ENCODE measurements at places on chromosomes 5 and 9. TPM values are rescaled to one million over a fixed set of nuclear protein-coding genes. Genes with fewer than 3 reads are reported as not detected.

GRCh38 chr9:121783521-121784507 lies 132.4 kb downstream of the DAB2IP start:
- H3K4me3 ChIP-seq = no peak overlapping the region
- DNase-seq = peak; percentile 13
- no peaks in the 10 kb centered on the region for H3K27me3 ChIP-seq
- H3K27ac ChIP-seq = no peak overlapping the region
- H3K36me3 ChIP-seq = peaks cover 3% of the 10 kb centered on the region
- no peaks in the 10 kb centered on the region for H3K4me1 ChIP-seq

DNA sequence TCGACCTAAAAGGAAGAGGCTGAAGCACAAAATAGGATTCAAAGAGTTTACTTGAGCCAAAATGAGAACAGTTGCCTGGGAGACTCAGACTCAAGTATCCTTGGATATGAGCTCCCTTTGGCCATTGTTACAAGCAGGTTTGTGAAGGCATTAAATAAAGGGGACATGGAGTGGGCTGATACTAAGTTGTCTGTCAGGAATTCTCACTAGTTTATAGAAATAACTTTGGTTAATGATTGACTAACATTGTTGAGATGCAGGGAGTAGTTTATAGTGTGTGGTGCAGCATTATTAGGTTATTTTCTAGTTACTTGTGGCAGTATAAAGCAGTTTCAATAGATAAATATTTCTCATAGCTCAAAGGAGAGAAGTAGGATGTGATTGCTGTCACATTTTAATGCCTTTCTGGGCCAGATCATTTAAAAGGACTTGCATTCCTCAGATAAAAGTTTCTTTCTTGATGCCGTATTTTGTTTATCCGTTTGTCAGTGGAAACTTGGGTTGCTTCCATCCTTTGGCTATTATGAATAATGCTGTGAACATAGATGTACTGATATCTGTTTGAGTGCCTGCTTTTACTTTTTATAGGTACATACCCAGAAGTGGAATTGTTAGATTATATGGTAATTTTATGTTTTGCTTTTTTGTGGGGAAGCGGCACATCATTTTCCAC lies 9.1 kb downstream of the AP3S1 start:
- H3K27ac ChIP-seq = no peak overlapping the region
- H3K4me3 ChIP-seq = no peak overlapping the region
- H3K4me1 ChIP-seq = no peaks in the 10 kb centered on the region
- no peaks in the 10 kb centered on the region for H3K36me3 ChIP-seq
- DNase-seq = peak; percentile 84
- H3K27me3 ChIP-seq = no peaks in the 10 kb centered on the region

GRCh38 chr5:179345183-179345432 lies 153 bp downstream of the ADAMTS2 start:
- H3K4me1 ChIP-seq = no peaks in the 10 kb centered on the region
- peaks cover 15% of the 10 kb centered on the region for H3K27me3 ChIP-seq
- H3K4me3 ChIP-seq = peak overlapping the region; percentile 16
- DNase-seq = no peak
- no peak overlapping the region for H3K27ac ChIP-seq

DNA sequence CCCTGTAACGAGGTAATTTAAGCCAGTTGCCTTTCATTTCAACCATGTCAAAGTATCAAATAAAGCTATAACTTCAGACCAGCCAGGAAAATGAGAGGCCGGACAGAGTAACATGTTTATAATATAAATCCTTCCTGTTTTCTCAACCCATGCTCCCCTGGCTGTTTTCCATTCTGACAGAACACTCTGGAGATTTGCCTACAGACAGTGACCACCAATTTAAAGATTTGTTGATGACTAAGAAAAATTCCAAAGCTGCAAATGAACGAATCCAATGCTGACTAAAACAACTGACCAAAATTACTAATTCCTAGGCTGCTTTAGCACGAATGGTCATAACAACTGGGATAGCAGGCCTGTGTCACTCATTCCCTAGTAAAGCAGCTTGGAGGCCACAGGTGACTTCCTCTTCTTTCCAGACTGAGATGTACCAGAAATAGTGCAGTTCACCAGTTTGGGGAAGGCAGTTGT lies 141.4 kb downstream of the AOPEP start:
- H3K36me3 ChIP-seq = no peaks in the 10 kb centered on the region
- peak; percentile 74 for DNase-seq
- H3K4me3 ChIP-seq = no peak overlapping the region

GRCh38 chr5:21802869-21803490 lies 1050.2 kb downstream of the CDH12 start:
- H3K4me3 ChIP-seq = no peak overlapping the region
- no peak overlapping the region for H3K27ac ChIP-seq
- no peaks in the 10 kb centered on the region for H3K36me3 ChIP-seq
- H3K27me3 ChIP-seq = no peaks in the 10 kb centered on the region
- H3K4me1 ChIP-seq = no peaks in the 10 kb centered on the region

The IL5 gene
- total RNA-seq = not detected

All from lung (tissue), 17 donors.